Glutamatergic neuron (in vitro differentiated cells): ENCODE measurements at places on chromosomes 4 and X.

DNA sequence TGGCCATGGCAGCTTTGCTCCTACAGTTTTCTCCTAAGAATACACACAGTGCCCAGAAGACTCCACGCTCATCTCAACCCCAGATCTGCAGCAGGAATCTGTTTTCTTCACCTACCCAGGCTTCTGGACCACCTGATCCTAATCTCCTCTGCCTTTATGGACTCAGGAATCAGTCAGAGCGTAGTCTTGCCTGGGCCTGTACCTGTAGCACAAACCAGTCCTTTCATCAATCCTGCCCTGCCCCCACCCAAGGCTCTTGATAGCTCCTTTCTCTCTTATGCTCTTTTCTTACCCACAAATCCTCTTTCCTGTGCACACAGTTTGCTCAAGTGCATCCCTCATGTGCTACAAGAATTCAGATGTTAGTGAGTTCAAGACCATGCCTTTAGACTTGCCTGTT lies 89.7 kb downstream of the ZNF718 start:
- no peak for DNase-seq

GRCh38 chrX:127390316-127390715 lies 570.8 kb downstream of the PRR32 start:
- no peak for DNase-seq

GRCh38 chr4:8121292-8122015 lies 37.2 kb downstream of the ABLIM2 start:
- DNase-seq: no peak

DNA sequence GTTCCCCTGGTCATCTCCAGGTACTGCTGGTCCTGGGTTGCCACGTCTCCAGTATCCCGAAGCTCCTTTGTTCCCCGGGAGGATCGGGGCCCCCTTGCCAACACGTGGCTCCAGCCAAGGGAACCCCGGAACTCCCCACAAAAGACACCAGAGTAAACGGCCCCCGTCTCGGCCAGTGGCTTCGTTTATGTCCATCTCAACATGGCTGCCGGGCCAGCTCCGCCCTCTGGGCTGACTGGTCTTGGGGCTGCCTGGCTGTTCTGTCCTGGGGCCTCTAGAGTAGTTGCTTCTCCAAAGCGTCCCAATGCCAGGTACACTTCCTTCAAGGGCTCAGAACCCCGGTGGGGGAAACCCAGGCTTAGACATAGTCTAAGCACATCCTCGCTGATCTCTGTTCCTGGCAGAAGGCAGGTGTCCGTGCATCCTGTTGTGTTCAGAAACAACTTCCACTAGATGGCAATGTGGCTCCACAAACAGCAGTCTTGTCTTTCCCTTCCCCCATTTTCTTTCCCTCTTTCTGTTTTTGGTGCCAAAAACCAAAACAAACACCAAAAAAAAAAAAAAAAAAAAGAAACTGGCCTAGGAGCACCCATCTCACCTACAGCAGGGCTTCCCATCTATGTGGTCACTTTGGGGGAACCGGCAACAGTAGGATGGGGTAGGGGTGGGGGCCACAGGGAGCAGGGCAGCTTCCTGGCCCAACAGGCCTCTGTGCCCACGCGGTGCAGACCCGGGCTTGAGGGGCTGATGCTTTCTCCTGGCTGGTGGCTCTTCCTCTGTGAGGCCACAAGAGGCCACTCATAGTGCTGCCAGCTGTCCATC lies 35.3 kb downstream of the NBDY start:
- peak; percentile 26 for DNase-seq

DNA sequence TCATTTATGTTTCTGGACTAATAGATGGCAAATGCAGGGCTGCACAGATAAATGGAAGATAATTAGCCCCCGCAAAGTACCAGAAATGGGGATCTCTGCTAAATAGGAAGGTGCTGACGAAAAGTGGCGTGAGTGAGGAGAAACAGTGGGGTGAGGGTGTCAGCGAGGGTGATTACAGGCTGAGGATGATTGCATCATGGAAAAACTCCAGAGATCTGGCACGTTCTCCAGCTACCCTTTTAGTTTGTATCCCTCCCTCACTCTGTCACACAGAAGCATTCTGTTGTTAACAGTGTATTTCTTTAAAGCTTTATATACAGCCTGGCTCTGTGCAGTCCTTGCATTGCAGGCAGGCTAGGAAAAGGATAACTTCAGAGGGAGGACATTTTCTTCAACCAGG lies 309.6 kb upstream of the DDX53 start:
- DNase-seq: no peak

GRCh38 chrX:103253608-103254007 lies 1.3 kb downstream of the TCEAL8 start:
- DNase-seq: no peak

- DNase-seq: no peak
Measured at GRCh38 chr4:151043803-151044515, 28.9 kb upstream of the LRBA start.

- no peak for DNase-seq
Measured at GRCh38 chr4:115332078-115332477, 218.7 kb upstream of the NDST4 start.
